NCI-H187 treated with DMSO at 0.1 percent for 48 hours (cell line): ENCODE measurements at places on chromosomes 11 and 22.

DNA sequence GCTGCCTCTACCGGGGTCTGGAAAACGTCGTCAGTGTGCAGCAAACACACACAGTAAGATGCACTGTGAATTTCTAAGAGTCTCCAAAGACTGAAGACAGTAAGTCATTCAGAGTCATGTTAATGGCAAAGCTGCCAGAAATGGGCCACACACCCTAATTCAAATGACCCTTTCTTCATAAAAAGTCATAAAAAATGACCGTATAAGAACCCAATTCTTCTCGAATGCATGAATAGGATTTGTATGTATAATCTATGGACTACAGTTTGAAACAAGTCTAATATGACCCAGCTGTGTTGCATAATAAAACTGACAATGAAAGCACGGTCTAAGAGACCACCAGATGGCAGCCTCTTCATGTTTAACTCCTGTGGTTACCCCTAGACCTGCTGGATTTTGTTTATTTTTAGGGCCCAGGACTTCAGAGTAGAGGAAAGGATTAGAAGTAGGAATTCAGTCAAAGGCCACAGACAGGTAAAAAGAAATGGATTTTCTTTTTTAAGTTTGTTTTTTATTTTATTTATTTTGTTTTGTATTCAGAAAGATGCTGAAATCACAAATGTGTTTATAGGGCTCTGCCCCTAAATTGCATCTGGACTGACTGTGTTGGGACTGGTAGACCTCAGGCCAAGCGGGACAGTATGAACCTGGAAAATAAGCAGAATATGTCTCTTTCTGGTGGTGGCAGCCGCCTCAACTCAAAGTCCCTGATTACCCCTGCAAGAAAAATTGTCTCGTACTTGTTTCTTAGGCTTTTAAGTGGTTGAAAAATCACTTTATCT is 32.1 kb upstream of the SLC5A12 start:
- DNase-seq, result peak; percentile 53

DNA sequence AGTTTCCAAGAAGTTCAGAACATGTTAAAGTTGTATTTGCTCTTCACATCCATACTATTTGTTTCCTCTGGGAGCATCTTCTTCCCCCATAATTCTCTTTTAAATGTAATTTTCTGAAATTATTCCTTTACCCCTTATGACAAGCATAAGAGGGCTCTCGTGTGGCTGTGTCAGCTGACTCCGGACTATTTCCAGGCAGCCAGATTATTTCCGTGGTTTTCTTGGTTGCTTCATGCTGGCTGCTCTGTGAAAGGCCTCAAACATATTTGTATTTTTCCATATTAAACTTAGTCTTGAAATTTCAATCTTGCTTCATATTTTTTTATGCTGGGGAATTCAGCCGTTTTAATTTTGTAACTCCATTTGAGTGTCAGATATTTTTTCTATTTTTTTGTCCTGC is 2.8 kb upstream of the MMP1 start:
- no peak for DNase-seq

GRCh38 chr11:35144136-35144741 is 5.3 kb downstream of the CD44 start:
- DNase-seq, result no peak

DNA sequence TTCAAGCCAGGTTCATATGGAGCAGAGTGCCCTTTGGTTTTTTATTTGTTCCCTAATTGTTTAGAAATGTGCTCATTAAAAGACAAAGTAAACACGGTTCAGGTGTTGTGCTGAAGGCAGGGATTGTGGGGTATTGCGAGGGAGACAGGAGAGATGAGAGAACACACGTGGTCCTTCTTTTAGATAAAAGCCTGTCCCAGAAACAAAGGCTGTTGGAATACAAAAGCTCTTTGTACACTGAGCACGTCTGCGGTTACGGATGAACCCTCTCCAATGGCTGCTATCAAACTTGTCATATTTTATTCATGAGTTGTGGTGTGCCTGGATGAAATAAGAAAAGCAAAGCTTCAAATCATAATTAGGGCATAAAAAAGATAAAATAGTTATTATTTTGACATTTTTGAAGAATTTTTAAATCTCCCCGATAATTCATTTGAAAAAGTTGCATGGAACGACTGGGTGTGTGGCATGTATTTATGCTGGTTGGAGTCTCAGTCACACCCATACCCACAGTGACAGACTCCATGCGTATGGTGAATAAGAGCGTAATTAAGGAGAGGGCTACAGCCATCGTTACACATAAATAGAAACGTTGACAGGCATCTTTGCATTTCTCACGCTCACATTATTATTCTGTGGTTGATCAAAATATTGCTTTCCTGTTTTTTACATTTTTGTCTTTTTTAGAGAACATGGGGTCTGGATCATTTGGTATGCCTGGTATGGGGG is 92.9 kb downstream of the NELL1 start:
- DNase-seq, result peak; percentile 98

GRCh38 chr11:18804199-18804999 is 12.8 kb upstream of the PTPN5 start:
- DNase-seq, result no peak
